ENCODE measurements at places on chromosomes 3 and 15.

GRCh38 chr15:94383706-94384105 is 152.3 kb downstream of the MCTP2 start:
- DNase-seq = no peak

DNA sequence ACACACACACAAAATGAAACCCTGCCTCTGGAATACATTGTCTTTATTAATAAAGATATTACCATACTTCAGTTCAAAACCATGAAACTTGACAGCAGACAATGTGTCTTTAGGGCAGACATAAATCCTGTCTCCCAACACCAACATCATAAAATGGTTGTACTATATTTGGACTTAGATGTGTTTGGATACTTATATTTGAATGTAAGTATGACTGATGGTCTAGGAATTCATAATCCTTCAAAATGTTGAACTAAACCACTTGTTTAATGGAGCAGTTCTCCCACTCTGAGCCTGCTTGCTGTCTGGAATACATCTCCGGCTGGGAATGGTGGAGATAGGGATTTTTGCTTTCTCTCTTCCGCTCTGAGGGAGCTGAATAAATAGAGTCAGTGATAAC is 10.6 kb downstream of the FBN1 start:
- DNase-seq = no peak

GRCh38 chr15:35000511-35000910 is 12.4 kb upstream of the ZNF770 start:
- no peak for DNase-seq

DNA sequence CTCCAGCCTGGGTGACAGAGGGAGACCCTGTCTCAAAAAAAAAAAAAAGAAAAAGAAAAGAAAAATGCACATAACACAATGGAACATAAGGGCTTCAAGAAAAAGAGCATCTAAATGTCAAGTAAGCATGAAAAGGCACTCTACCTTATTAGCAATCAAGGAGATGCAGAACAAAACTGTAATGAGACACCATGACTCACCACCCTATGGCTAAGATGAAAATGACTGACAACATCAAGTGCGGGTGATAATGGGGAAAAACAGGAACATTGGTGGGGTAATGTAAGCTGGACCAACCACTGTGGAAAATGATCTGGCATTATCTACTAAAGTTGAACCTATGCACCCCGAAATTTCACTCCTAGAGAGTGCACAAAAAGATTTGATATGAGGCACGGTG is 19.6 kb upstream of the NSMCE3 start:
- no peak for DNase-seq

GRCh38 chr3:160376681-160377080 is 22.3 kb downstream of the IFT80 start:
- DNase-seq = no peak

DNA sequence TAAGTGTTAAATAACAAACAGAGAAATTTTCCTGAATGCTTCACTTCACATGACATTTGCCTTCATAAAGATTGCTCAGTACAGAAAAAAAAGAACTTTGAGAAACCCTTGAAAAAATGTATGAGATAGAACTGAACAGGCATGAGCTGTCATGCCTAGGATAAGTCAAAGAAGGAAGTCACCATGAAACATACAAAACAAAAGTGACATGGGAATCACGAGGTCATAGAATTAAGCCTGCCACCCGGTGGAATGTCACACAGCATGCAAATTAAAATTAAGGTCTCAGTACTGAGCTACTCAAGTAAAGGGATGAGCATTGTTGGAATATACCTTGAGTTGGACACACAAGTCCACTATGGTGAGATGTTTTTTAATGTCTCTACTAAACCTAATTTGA is 652.5 kb upstream of the NECTIN3 start:
- DNase-seq = no peak

- no peak for DNase-seq
These were observed 145.0 kb upstream of the GAP43 start for GRCh38 chr3:115478359-115478758.

GRCh38 chr3:126544596-126545281 is 14.0 kb downstream of the C3orf22 start:
- no peak for DNase-seq
